ENCODE measurements at places on chromosomes 1 and 21. TPM values are rescaled to one million over a fixed set of nuclear protein-coding genes. Genes with fewer than 3 reads are reported as not detected.

DNA sequence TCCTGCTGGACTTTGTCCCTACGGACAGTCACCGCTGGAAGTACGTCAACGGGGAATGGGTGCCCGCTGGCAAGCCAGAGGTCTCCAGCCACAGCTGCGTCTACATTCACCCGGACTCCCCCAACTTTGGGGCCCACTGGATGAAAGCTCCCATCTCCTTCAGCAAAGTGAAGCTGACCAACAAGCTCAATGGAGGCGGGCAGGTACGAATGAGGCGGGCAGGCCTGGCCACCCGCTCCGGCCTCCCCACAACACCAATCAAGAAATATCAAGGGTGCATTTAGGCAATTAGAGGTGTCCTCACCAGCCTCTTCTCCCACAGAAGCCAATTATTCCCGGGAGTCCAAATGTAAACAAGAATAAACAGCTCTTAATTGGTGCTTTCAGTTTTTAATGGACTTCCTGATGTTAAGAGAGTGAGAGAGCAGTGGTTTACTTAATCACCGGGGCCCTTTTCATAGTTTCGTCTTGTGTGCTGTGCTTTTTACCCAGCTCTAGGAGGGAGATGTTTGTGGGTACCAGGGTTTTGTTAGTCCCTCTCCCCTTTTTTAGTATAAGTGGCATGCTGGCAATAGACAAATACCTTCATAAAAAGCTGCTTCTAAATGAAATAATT, 10.7 kb downstream of the TBX19 start:
- no peak for DNase-seq

- no peak for DNase-seq
Measured at GRCh38 chr1:199691540-199691939, 336.0 kb upstream of the NR5A2 start.

GRCh38 chr1:156487862-156488261, 12.7 kb downstream of the MEF2D start:
- no peak for DNase-seq

CCDC181 gene
- total RNA-seq = 2.9 TPM
